ENCODE measurements at places on chromosomes 3 and 15. TPM values are rescaled to one million over a fixed set of nuclear protein-coding genes. Genes with fewer than 3 reads are reported as not detected.

- DNase-seq = no peak
Measured at GRCh38 chr15:95091444-95091843, 860.1 kb downstream of the MCTP2 start.

DNA sequence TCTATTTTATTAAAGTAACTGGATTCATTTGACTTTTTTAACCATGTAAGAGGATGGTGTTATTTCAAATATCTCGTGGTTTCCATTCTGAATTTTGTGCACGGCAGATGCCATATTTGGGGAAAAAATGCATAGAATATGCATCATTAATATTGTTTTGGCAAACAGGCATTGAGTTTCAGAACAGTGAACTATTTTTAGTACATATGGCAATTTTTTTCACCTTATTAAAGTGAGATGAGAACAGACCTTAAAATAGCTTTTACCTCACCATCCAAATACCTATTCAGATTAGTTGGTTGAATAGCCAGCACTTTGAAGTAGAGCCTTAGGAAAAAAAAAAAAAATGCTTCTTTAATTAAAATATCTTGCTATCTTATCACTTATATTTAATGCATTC, 117.3 kb upstream of the FLNB start:
- no peak for DNase-seq

DNA sequence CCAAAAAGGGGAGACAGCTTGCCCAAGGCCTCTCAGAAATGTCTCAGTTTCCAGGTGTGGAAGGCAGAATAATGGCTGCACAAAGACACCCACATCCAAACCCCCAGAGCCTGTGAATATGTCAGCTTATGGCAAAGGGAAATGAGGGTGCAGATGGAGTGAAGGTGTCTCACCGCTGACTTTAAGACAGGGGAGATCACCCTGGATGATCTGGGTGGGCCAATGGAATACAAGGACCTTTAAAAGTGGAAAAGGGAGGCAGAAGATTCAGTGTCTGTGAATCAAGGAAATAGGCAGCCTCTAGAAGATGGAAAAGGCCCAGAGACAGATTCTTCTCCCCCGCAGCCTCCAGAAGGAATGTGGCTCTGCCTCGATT, 48.8 kb upstream of the ATP2B2 start:
- no peak for DNase-seq

- DNase-seq = no peak
Measured at GRCh38 chr3:16113704-16114103, 60.8 kb upstream of the GALNT15 start.

DNA sequence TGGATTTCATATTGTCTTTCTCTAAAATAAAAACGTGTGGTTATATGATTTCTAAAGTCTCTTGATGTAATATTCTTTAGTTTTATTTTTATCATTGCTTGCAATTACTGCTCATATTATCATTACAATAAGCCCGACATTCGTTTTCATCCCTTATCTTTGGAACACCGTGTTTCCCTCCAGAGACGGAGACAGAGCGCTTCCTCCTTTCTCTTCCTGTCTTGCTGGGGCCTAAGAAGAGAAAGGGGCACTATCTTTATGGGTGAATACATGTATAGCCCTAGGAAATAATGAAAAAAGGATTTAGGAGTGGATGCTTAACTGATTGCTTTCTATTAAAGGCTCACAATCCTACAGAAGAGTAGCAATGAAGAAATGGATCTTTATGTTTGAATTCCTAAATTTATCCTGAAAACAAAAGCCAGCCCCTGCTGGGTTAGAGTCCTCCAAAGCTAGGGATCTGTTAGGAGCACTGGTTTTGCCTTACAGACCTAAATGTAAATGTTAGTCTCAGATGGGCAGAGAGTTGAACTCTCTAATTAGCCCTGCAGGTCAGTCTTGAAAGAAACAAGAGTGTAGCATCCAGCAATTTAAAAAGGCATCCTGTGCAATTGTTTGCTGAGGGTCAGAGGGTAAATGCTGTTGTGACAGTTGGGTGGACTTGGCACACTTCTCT, 145.1 kb downstream of the TP63 start:
- DNase-seq = no peak

DNA sequence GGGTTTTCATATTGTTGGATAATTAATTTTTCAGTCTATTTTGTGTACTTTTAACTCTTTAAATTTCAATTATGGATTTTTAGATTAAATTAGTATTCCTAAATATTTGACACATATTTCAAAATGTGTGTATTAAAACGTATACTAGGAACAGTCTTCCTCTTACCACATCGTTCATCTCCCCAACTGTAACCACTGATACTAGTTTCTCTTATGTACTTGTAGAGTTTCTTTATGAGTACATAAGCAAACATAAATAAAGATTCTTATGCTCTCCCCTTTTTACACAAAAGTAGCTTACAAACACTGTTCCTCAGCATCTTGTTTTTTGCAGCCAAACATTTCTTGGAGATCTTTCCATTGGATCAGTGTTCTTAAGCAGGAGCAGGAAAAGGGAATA, 45.9 kb downstream of the CMSS1 start:
- DNase-seq = no peak

DNA sequence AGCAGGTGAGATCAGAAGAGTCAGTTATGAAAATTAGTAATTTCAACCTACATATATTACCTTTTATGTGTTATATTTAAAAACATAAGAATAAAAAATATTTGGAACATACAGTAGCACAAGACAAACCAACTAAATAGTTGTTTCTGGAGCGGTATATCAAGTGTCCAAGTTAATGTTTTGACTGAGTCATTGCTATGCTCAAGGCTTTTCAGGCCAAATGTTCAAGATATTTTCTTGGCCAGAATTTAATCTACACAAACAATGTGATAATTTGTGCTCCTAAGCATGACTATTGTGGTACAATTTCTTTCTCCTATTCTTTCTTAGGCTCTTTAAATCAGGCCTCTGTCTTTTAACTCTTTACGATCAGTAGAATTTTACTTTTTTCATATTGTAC, 412.4 kb downstream of the RAP2B start:
- no peak for DNase-seq

GRCh38 chr15:63335543-63336240, 46.0 kb downstream of the CA12 start:
- DNase-seq = no peak

GRCh38 chr15:73125219-73125618, 73.0 kb downstream of the NEO1 start:
- no peak for DNase-seq

- DNase-seq = no peak
Measured at GRCh38 chr15:63483521-63484371, 20.6 kb upstream of the USP3 start.

The ZNF717 gene
- total RNA-seq = 19.4 TPM

The SPTBN5 gene
- total RNA-seq = 0.57 TPM

Measured in ovary (tissue), 10 donors.